HS-5 (cell line): ENCODE measurements at places on chromosomes 13 and 19.
A peak's percentile ranks its signal among the peaks of the same experiment; 100 is the strongest.

GRCh38 chr13:90205081-90205480, 1142.4 kb upstream of the MIR17HG start:
- no peak for DNase-seq

DNA sequence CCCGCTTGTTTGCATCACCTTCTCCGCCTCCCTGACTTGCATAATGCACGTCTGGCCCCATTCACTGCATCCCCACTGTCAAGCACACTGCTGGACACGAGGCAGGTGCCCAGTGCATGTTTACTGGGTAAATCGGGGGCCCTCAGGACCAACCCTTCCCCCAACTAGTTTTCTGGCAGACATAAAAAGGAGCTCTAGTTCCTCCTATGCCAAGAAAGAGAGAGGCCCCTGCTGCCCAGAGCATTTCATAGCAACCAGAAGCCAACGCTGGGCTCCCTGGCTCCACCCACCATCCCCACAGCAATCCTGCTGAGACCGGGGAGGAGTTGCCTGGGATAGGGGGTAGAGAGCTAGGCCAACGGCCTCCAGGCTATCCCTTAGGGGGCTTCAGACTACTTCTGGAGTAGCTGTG, 23.2 kb downstream of the ANKRD27 start:
- DNase-seq = no peak

GRCh38 chr13:45328661-45329111, 12.3 kb downstream of the TPT1 start:
- DNase-seq = no peak

DNA sequence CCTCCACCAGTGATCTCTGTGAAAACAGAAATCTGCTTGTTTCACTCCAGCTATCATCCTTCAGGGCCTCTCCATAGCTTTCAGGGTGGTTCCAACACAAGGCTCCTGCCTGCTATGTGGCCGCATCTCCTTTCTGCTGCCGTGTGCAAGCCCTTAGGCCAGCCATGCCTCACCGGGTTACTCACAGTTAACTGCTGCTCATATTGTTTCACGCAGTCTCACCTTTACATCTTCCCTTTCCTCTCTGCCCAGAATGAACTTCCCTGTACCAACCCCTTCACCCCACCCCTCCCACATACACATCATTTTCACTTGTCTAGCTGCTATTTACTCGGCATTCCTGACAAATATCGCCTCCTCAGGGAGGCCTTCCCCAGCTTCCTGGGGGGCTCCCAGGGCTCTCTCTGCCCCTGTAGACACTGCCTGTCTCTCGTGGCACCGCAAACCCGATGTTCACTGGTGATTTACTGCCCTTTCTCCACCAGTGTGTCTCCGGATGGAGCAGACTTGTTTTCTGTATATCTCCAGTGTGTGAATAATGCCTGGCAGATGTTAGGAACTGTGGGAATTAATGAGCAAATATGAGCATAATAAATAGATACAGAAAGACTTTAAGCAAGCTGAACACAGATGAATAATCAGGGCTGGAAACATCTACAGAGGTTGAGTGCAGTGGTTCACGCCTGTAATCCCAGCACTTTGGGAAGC, 39.3 kb upstream of the GPR183 start:
- no peak for DNase-seq

GRCh38 chr19:31258211-31259052, 90.8 kb downstream of the TSHZ3 start:
- no peak for DNase-seq

DNA sequence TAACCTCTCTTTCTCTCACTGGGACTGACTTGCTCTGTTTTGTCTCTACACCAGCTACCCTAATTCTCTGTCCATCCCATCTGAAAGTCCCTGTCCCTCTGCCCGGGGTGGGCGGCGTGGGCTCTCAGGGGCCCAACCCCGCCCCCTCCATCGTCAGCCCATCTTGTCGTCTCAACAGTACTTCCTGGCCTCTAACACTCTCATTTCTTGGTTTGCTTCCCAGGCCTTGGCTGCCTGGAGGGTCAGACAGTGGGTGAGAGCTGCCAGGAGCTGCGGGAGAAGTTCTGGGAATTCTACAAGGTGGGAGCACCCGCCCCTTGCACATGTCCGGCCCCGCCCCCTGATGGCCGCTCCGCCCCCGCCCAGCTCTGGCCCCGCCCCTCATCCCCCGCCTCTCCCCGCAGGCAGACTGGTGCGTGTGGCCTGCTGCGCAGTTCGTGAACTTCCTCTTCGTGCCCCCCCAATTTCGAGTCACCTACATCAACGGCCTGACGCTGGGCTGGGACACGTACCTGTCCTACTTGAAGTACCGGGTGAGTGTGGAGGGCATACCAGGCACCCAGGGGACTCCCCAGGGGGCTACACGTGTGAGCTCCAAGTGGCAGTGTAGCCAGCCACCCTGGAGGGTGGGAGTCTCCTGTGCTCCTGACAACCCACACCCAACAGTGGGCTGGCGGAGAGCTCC, 1.7 kb downstream of the MPV17L2 start:
- no peak for DNase-seq

DNA sequence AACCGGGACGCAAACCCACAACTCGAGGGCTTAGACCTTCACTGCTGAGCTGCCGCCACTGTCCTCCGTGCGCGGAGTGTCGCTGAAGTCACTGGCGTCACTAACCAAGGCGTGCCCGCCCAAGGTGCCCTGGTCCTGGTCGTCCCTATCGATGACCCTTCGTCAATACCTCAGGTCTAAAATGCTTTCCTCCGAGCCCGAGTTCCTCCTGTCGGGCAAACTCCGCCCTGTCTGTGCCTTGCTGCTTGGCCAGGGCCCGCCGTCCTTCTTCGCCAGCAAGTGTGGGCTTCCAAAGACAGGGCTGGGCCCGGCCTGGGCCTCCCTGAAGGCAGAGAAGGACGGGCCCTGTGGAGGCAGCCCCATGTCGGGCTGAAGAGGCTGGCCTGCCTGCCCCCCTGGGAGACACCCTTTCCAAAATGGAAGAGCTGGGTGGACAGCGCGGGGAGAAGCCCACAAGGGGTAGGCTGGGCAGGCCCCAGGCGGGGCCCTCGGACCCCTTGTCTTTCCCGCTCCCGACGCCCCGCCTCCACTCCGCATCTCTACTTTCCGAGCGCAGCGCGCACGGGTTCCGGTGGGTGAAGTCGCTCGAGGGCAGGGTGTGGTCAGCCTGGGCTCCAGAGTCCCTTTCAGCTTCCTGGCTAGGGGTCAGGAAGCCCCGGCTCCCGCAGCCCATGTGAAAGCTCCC, 13.4 kb downstream of the RB1 start:
- no peak for DNase-seq

- no peak for DNase-seq
Measured at GRCh38 chr13:67224148-67224846, 5.8 kb downstream of the PCDH9 start.

DNA sequence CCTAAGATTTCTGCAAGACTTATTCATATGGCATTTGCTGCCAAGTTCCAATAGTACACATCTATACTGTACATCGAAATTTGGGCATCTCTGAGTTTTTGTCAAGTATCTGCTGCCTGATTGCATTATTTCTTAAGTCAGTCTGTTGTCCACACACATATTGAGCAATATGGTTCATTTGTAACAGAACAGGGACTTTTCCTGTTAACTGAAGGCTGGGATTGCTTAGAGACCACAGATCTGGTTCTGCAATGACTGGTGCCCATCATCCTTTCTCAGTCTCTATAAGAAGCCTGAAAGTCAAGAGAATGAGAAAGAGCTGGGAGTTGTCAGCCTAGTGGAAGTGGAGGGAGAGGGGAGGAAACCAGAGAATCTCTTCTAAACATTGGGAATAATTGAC, 22.5 kb upstream of the MYCBP2 start:
- DNase-seq = no peak

- no peak for DNase-seq
Measured at GRCh38 chr13:89310943-89311672, 1639.9 kb downstream of the SLITRK5 start.

DNA sequence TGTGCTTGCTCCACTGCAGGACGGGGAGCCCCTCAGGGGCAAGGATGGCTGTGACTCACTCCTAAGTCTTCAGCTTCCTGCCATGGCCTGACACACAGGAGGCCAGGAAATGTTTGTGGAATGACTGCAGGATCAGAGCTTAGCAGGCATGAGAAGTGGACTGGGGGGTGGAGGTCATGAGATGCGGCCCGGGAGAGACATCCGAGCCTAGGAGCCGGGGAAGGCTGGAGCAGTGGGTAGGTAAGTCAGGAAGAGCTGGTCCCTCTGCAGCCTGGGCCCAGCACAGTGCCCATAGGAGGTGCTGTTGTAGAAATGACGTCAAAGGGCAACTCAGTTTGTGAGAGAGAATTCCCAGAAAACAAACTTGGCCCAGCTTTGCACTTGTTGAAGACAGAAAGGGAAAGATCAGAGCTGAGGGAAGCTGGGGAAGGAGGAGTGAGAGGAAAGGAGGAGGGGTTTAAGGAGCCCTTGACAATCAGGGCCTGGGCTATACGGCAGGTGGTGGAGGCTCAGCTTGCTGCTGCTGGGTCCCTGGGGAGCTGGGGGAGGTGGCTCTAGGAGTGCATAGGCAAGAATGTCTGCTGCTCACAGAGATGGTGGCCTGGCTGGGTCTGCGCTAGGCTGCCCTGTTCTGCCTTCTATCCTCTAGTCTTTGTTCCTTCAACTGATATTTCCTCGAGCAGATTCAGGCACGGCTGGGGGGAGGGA, 18.5 kb downstream of the POU2F2 start:
- peak; percentile 98 for DNase-seq

DNA sequence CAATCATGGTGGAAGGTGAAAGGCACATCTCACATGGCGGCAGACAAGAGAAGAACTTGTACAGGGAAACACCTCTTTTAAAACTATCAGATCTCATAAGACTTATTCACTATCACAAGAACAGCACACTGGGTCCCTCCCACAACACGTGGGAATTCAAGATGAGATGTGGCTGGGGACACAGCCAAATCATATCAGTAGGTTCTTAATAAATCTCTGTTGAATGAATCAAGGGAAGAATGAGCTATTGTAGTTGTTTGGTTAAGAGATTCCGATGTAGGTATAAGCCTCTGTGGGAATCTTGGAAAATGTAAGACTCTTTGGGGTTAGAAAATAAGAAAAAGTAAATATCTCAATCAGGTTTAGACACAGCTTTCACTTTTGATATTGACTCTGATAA, 400.2 kb downstream of the KCNRG start:
- DNase-seq = no peak

DNA sequence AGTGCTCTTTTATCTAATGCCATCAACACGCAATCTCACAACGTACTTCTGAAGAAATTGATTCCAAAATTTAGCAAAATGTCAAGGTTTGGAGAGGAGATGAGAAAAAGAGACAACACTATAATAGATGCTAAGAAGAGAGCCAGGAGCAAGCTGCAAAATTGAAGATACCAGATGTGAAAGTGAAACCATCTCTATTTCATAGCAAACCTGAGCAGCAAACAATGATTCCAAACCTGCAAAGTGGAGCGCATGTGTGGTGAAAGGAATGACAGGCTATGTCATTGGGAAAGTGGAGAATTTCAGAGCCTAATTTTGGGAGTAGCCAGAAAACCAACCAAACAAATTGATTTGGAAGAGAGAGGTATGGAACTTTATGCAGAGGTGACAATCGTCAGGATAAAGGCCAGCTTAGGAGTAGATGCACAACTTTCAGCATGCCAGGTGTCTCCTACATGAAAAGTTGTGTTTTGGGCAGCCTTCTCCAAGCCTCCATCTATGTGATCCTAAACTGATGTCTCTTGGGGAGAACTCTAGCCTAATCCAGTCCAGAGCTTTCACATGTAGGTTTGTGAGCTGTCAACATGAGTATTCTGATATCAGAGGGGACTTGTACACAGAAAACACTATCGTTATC, 158.4 kb upstream of the FNDC3A start:
- DNase-seq = no peak

DNA sequence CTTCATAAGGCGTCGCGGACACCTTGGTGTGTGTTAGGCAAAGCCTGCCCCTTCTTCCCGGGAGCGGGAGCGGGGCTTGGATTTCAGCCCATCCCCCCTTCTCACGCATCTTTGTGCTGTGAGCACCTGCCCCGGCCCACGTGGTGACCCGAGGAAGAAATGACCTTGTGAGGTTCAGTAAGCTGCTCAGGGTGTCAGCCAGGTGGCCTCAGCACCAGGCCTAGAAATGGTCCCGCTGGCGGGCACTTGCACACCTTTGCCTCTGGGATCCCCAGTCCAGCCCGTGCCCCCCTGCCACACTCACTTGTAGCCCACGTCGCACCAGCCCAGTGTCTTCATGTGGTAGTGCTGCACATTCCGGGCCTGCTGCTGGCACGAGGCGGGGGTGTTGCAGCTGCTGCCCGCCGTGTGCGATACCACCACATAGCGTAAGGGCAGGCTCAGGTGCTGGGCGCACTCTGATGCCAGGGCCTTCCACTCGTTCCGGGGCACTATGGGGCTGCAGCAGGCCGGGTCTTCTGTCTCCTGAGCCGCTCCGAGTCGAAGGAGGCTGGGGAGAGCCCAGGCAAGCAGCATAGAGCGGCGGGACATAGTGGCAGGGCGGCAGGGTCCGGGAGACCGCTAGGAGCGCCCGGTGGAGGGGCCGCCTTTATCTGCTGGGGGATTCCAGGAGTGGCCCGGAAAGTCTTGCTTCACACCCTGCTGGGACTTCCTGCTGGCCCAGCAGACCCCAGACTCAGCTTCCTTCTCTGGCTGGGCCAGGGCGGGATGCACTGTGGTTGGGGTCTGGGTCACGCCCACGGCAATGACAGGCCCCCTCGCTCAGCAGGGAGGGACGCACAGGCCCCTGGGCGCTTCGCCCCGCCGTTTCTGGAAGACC, at the start of gene PGLYRP1:
PGLYRP1 (minus strand) TSS at position 623 of the 880 bp plus-strand sequence; CDS start at position 591, 32 bp downstream.
- no peak for DNase-seq

GRCh38 chr13:96473526-96474180, 383.7 kb downstream of the HS6ST3 start:
- DNase-seq = no peak

DNA sequence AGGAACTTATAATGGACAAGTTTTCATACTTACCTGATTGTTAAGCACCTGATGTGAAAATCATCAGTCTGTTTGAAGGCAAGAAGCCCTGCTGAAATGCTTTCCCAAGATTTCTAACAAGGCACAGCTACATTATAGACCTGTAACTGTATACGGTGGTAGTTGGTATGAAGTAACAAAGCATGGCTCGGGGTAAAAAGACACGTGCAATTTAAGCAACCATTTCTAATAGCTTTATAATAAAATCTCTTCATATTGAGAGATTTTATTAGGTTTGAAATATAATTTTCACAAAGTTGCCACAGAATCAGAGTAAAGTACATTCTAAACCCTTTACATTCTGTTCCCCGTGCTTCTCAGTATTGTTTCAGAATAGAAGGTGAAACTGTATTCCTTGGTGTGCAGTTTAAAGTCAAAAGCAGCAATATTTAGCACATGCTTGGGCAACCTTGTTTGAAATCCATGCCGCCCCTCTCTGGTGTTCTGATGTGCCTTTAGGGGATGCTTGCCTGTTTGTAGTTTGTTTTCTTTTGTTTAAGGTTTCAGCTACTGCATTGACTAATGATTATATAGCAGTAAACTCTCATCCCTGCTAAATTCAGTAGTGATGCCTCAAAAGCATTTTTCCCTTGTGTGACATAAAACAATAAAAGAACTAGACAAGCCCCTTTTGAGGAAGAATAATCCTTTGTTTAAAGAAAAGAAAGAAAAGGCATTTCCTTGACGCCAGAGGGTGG, 125.2 kb upstream of the OBI1 start:
- DNase-seq = no peak

DNA sequence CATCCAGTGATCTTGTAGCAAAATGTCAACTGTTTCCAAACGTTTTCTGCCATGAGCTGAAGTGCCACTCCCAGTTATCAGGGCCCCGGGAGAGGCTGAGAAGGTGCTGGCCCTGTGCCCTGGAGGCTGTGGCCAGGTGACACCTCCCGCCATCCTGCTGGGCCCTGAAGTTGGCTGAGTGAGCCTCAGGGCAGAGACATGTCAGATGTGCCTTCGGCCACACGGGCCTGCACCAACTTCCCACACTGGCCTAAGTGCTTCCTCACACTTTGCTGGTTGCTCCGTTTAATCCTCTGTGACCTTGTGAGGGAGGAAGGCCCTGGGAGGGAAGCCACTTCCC, 4.8 kb downstream of the ADPRHL1 start:
- DNase-seq = no peak
